Right atrium auricular region (tissue), 2 donors: ENCODE measurements at places on chromosomes 2 and 18. TPM values are rescaled to one million over a fixed set of nuclear protein-coding genes. Genes with fewer than 3 reads are reported as not detected.

GRCh38 chr18:9260388-9261380 lies 73.9 kb upstream of the TWSG1 start:
- no peak for DNase-seq

GRCh38 chr2:5521461-5521860 lies 170.7 kb upstream of the SOX11 start:
- no peak for DNase-seq

- DNase-seq = no peak
Measured at GRCh38 chr2:141323571-141323970, 807.2 kb downstream of the LRP1B start.

GRCh38 chr2:52036024-52036423 lies 1004.1 kb upstream of the NRXN1 start:
- DNase-seq = no peak

DNA sequence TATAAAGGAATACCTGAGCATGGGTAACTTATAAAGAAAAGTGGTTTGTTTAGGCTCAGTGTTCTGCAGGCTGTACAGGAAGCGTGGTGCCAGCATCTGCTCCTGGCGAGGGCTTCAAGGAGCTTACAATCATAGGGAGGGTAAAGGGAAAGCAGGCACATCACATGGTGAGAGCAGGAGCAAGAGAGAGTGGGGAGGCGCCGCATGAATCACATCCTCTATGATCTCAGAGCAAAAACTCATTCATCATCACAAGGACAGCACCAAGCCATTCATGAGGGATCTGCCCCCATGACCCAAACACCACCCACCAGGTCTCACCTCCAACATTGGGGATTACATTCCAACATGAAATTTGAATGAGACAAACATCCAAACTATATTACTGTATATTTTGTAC lies 32.5 kb downstream of the R3HDM1 start:
- no peak for DNase-seq

DNA sequence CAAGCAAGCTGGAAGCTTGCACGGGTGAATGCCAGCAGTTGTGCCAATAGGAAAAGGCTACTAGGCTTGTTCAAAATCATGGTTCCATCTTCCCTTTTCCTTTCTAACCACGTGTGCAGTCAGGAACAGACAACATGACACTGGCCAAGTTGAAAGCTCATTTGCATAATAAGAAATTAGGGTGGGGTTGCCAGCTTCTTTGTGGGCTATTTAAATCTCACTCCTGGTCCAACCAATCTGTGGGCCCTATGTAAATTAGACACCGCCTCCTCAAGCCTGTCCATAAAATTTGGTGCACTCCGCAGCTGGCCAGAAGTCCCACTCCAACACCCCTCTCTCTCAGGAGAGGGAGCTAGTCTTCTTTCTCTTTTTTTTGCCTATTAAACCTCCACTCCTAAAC lies 1948.4 kb upstream of the PIK3C3 start:
- no peak for DNase-seq

DNA sequence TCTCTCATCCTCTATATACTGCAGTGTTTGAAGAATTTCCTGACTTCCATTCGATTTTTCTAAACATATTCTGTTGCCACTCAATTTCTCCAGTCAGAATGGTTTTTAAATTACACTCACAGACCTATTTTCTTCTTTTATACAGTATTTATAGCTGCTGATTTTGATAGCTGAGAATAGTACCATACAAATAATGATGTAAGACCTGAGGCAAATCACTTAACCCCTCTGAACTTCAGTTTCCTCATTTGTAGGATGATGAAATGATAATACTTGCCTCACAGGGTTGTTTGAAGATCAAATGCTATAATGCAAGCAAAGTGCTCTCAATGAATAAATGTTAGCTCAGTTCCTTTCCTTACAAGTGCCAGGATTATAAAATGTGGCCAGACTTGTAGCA lies 241.8 kb downstream of the CPS1 start:
- DNase-seq = no peak

GRCh38 chr18:31819106-31819924 lies 58.6 kb upstream of the SLC25A52 start:
- no peak for DNase-seq

- no peak for DNase-seq
Measured at GRCh38 chr2:60867007-60867406, 14.4 kb upstream of the REL start.

KYNU gene
- 0.94 TPM for total RNA-seq
